ENCODE measurements at places on chromosomes 16 and 17.

DNA sequence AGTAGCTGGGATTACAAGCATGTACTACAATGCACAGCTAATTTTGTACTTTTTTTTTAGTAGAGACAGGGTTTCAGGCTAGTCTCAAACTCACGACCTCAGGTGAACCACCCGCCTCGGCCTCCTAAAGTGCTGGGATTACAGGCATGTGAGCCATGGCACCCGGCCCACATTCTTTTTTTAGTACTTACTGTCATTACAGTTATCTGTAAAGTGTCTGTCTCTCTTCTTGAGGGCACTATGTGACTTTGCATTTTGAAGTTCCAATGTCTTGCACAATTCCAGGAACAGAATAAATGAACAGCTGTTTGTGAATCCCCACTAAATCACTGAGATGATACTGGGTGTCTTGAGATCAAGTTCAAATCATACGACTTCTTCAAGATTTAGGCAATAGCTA, 1540.3 kb downstream of the CDH11 start:
- no peak for DNase-seq

DNA sequence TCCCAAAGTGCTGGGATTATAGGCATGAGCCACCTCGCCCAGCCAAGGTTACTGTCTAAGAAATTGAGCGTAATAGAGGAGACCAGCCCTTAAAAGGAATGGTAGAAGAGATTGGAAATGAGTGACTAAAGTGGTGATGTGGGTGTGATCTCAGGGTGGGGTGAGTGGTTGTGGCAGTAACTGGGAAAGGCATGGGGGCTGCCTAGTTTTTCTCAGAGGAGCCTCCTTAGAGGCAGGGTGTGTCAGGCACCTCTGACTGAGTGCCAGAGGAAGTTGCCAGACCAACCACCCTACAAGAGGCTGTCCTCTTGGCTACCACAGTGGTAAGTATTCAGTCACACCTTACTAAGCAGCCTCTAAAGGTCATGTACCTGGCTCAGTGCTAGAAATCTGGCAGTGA, 8.9 kb downstream of the DUS2 start:
- DNase-seq: peak; percentile 31

GRCh38 chr16:86251682-86252081, 258.6 kb upstream of the FOXF1 start:
- DNase-seq: no peak

GRCh38 chr17:8243827-8244226, 4.0 kb downstream of the CTC1 start:
- no peak for DNase-seq

DNA sequence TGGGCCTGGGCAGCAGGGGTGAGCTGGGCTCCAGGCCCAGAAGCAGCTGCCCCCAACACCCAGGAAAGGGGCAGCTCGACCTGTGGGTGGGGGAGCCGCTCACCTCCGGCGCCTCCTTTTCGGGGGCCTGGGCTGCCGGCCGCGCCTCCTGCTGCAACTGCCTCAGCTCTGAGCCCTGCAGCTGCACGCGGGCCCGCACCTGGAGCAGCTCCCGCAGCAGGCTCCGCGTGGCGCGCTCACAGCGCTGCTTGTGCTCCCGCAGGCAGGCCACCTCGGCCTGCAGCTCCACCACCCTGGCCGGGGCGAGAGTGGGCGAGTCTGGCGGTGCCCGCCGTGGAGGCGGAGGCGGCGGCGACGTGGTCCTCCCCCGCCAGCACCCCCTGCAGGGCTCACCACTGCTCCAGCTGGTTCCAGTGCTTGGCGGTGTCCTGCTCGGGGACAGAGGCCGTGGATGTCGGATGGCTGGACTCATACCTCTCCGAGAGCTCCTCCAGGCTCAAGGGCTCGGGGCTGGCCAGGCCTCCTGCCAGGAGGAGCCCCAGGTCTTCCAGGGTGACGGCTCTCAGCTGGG, 868 bp downstream of the CCDC154 start:
- no peak for DNase-seq

DNA sequence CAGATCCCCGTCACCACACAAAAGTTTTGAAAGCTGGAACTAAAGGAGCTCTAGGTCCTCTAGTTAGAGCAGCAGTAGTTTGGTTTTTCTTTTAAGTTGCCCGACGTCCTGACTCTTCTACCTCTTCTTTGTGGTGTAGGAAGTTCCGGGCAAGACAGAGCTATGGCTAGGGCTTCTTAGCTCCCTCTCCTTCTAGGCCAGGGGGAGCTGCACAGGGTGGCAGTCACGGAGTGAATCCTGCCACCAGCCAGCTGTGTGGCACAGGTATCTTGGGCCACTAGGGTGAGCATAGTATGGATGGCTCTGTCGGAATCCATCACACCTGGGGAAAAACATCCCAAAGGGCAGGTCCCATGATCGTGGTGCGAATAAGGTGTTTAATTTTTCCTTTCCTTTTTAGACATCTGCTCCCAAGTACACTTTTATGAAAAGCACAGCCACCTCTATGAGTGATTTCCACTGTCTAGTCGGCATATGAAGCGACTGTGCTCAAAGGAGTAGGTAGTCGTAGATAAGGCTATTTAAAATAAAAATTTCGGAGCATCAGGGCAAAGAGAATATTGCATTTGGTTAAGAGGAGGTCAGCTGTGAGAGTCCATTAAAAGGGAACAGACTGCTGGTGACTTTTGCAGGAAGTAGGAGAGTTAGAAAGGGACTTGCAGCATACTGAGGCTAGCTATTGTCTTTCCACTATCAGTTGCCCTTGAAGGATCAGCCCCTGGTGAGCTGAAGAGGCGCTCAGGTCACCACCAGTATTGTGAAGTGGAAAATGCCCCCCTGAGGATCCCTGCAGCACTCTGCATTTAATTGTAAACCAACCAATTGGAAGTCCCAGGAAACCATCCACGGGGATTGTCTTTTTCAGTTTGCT, 2.1 kb downstream of the PRKCA start:
- DNase-seq: no peak

- no peak for DNase-seq
Measured at GRCh38 chr17:44361292-44362260, 2.1 kb downstream of the FAM171A2 start.

- no peak for DNase-seq
Measured at GRCh38 chr17:64164596-64165285, 34.8 kb upstream of the ERN1 start.

- no peak for DNase-seq
Measured at GRCh38 chr17:29113334-29113733, 66.9 kb downstream of the MYO18A start.

GRCh38 chr16:86706726-86707125, 128.4 kb downstream of the FOXL1 start:
- no peak for DNase-seq

DNA sequence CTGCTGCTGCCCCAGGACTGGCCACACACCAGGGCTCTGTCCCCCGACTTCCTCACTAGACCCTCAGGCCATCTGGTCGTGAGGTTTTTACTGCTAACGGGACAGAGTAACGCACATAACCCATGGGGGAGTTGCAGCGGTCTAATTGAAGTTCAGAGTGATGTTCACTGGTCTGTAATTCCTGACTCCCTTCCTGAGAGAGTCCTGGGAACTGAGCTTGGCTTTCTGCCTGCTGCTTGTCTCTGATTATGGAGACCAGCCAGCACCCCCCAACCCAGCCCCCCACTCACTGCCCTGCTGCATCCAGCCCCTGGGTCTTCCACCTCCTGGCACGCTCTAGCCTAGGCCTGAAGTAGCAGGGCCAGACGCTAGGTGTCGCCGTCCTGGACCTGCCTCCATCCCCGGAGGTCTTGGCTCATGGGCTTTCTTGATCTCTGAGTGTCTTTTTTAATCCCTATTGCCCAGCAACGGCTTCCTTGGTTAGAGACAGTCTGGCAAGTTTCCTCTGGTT, 192.9 kb downstream of the CCDC182 start:
- no peak for DNase-seq

GRCh38 chr16:84672276-84673202, 24.2 kb downstream of the KLHL36 start:
- DNase-seq: peak; percentile 19

DNA sequence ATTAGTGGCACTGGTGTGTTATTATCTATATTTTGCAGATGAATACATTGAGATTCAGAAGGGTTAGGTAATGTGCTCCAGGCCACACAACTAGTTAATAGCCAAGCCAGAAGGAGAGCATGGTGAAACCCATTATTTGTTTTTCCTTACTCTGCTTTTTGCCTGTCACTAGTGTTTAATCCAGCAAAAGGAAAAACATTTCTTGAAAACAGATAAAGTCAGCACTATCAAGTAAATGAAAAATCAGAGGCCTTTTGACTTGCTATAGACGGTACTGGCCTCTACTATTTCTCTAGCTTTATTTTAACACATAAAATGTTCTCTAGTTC, 4.8 kb downstream of the PITPNC1 start:
- DNase-seq: no peak

- no peak for DNase-seq
Measured at GRCh38 chr16:66603537-66604375, 748 bp upstream of the CMTM3 start.

DNA sequence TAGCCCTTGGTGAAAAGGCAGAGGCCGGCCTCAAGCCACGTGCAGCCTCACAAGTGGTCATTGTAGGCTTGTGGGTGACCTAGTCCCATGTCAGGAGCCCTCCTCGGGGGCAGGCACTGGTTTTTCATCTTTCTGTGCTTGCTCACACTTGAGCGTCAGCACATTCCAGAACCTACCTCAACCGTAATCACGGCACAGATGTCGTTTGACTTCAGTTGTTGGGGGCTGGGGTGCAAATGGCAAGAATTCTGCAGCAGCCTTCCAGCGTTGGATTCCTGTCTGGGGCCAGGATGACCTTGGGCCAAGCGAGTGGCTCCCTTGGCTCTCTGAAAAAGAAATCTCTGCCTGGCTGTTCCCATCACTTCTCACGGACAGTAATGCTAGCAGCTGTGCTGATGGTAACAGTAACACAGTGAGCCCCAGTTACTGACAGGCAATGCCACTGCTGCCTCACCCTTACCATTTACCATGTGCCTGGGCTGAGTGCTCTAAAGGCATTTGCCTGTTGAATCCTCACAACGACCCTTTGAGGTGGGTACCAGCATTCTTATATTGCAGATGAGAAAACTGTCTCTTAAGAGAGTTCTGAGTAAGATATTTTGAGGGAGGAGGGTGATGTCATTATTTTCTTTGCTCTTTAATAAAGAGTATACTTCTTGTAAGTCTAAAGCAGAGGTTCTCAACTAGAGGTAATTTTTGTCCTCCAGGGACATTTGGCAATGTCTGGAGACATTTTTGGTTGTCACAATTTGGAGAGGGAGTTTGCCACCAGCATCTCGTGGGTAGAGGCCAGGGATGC, 46.5 kb downstream of the KSR1 start:
- no peak for DNase-seq

DNA sequence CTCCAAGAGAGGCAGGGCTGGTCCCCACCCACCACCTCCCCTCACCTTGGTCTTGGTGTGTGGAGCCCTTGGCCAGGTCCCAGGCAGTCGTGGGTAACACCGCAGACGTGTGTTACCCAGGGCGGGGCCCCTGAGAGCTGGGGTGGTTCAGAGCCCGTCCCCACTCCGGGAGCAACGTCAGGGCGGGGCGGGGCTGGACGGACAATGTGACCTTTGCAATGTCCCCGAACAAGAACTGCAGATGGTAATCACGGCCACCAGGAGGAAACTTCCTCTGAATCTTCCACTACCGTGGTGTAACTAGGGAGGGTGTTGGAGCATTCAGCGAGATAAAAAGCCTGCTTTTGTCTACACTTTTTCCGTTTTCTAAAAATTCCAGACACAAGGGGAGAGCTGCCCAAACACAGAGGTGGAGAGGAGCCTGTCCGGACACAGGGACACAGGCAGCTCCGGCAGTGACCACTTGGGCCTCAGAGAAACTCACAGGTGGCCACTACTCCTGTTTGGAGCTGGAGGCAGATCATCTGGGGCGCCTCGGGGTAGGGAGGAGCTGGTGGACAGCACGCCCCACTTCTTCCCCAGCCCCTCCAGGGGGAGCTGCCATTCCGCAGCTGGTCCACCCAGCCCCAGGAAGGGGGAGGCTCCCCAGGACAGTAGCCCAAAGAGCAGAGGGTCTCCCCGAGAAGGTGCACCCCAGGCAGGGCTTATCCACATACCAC, 14.2 kb upstream of the SLC38A10 start:
- DNase-seq: no peak

- no peak for DNase-seq
Measured at GRCh38 chr17:27379888-27380533, 76.2 kb upstream of the KSR1 start.

- no peak for DNase-seq
Measured at GRCh38 chr17:80382956-80383355, 32.0 kb upstream of the ENDOV start.

DNA sequence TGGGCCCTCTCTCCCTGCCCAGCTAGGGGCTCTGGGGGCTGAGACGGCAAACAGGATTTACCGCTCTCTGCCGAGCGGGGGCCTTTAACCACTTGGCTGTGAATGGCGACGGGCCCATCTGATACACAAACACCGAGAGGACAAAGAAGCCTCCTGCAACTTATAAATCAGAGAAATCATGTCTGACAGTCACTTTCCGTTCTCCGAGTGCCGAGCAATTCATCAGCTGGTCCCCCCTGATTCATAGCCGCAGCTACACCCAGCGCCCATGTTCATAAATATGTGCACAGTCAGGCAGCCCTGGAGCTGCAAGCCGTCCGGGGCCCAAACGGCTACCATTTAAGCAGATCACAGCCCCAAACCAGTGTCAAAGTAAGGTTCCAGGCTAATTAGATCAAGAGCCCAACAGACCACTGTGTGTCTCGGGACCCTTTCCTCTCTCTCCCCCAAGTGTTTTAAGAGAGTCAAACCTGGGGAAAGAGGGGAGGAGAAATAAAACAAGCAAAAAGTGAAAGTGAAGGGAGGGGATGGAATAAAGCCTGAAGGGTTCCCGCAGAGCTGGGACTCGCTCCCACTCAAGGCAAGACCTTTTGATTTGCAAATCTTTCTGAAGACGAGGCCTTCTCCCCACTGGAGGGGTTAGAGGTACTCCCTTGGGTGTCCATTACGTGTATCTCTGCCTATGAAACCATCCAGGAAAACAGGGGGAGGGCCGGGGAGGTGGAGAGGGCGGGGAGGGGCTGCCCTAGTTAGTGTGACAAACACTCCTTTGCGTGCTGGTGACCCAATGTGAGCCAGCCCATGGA, 154.7 kb downstream of the C16orf78 start:
- DNase-seq: no peak

- no peak for DNase-seq
Measured at GRCh38 chr16:29712809-29713208, 33.0 kb downstream of the C16orf54 start.

- no peak for DNase-seq
Measured at GRCh38 chr17:7043182-7043496, 753 bp downstream of the SLC16A11 start.

GRCh38 chr16:12874186-12874585, 27.2 kb upstream of the SHISA9 start:
- peak; percentile 29 for DNase-seq

DNA sequence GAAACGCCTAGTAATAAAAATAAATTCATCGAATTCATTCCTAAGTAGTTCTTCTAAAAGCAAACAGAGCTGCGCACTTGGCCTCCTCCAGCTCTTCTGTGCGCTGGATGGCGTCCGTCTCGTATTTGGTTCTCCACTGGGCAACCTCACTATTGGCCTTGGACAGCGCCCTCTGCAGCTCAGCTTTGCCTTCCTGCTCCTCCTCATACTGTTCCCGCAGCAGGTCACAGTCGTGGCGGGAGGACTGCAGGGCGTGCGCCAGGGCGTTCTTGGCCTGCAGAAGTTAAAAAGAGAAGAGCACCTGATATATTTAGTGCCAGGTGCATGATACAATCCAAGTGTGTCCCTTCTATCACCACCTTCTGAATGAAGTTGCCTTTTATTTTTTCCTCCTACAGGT, 21.8 kb downstream of the MYH3 start:
- DNase-seq: no peak
